ENCODE measurements at places on chromosomes 1 and 21.

GRCh38 chr1:34863501-34863900 lies 4.0 kb upstream of the SMIM12 start:
- no peak for DNase-seq

GRCh38 chr1:113042285-113043143 lies 30.5 kb upstream of the LRIG2 start:
- peak; percentile 49 for DNase-seq

- no peak for DNase-seq
These were observed 9.3 kb downstream of the NTMT2 start for GRCh38 chr1:170155055-170155454.

GRCh38 chr1:5161372-5161771 lies 507.0 kb downstream of the AJAP1 start:
- no peak for DNase-seq

DNA sequence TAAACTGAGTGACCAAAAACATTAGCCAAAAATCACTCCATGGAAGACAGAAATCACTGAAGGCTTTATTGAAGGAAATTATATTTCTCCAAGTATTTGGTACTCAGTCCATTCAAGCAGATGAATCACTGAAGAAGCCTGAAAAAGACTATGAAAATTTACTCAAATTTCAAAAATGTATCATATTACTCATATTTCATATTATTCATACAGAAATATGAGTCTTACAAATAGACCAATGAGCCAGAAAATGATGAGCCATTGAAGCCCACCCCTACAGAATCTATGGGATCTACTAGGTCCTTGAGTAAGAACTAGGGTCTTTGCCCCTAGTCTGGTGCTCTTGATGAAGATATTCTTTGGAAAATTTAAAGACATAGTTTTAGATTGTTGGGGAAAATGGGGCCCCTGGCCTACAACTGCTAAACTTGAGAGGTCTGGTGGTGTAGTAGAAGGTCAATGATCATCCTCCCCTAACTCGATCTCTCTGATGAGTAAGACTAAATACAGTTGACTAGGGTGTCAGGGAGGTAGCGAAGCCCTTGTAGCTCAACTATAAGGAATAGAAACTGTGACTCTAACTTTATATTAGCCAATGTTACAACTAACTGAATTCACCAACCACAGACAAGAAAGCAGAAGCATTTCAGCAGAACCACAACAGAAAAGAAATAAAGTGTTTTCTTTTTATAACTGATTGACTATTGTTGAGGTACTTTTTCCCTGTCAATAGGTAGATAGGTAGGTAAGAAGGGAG lies 81.0 kb downstream of the NOTCH2 start:
- no peak for DNase-seq

GRCh38 chr1:31955917-31956736 lies 18.0 kb upstream of the PTP4A2 start:
- DNase-seq = peak; percentile 97

GRCh38 chr1:18583326-18583941 lies 47.2 kb upstream of the PAX7 start:
- no peak for DNase-seq

GRCh38 chr21:42579456-42580075 lies 65.9 kb downstream of the SLC37A1 start:
- no peak for DNase-seq

All from NCI-H460 (cell line).